ENCODE measurements at places on chromosomes 4 and X.

DNA sequence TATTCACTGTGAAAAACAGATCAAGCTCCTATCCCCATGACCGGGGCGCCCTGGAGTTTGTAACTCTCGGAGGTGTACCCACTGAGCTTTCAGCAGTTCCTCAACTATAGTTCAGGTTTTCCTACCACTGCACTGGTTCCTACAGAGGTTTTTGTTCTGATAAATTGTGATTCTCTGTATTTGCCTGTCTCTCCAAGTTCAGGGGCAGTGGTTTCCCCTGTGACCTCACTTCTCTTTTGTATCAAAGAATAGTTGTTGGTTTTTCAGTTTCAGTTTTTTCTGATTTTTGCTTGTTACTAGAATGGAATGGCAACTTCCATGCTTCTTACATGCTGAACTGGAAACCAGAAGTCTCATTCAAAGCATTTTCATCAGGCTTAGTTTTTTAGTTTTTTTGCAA is 56.8 kb upstream of the PLS3 start:
- DNase-seq: no peak

GRCh38 chr4:55723403-55723802 is 87.3 kb upstream of the NMU start:
- no peak for DNase-seq

DNA sequence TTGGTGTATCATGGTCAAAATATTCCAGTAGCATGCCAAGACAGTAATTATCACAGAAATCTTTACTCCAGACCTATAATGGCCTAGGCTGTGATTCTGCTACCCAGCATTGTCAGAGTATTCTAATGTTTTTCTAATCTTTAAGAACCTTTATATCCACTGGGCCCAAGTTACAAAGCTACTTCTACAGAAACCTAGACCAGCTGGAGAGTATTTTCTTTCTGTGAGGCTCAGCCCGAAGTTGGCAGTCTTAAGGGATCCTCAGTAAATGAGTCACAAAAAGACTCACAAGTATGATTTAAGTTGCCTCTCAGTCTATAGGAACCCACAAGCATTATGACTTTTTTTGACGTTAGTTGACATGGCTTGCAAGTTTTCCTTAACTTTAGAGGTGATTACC is 638.5 kb upstream of the FAM241A start:
- DNase-seq: no peak

DNA sequence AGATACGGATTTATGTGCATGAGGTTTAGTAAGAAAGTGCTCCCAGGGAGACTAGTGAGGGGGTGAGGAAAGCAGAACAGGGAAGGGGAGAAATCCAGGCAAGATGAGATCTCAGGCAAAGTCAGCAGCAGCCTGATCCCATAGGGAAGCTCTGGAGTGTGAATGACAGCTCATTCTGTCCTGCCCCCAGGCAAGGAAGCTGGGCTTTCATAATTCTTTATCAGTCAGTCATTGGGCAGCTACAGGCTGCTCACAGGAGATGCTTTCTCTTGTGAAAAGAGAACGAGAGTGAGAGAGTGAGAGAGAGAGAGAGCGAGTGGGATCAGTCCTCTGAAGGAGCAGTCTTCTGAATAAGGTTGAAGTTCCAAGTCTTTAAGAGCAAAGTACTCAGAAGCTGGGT is 48.1 kb downstream of the SRPX start:
- no peak for DNase-seq

- no peak for DNase-seq
Observed at GRCh38 chrX:38214551-38215531, 5.8 kb downstream of the SRPX start.
